ENCODE measurements at places on chromosomes 2 and 18.

DNA sequence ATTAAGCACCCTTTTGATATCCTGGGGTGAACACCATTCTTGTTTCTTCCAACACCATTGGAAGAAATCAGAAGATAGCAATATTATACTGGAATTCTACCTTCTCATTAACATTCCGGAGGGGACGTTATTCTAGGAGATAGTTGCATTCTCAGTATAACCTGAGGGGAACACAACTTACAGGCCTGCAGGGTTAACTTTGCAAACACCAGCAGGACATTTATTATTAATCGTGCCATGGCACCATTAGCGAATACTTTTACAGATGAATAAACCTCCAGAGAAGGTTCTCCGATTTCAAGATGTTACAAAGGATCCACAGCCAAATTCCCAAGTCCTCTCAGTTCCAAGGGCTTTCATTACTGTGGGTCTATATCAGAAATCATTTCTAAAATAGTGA is 109.0 kb downstream of the DHRS9 start:
- DNase-seq, result no peak

DNA sequence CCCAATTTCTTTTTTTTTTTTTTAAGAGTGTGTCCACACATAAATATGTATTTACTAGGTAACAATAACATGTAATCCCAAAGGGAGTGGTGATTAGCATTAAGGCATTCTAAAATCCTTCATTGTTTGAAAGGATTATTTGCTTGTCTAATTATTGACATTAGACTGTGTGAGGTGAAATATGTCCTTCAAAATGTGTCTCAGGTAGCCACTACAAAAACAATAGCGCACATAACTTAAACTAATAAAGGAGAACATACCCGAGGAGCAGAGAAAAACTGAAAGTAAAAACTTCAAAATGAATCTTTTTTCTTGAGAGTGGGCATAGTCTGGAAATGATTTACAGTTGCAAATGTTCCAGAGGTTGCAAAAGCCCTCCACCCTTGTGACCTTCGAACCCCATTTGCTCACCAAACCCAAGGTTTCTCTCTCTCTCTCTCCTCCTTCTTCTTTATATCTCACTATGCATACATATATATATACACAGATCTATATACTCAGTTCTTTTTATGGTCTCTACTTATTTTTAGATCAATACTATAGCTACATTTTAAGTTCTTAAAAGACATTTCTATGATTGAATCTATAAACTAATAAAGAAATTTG is 24.4 kb upstream of the FRZB start:
- DNase-seq, result no peak

DNA sequence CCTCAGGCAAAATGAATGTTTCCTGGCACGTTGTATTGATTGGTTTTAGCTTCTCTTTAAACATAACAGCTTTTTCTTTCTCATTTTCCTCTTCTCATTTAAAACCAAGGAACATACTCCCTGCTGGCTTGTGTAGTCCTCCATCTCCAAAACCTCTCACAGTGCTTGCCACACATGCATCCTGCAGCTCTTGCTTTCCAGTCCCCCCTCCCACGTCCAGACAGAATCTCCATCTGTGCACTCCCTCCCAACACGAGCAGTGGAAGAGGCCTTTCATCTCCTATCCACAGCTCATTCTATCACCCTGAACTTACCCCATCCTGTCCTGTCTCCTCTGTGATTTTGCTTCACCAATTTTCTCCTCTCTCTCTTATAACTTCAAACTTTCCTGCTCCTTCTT is 99.6 kb upstream of the THSD7B start:
- DNase-seq, result no peak

DNA sequence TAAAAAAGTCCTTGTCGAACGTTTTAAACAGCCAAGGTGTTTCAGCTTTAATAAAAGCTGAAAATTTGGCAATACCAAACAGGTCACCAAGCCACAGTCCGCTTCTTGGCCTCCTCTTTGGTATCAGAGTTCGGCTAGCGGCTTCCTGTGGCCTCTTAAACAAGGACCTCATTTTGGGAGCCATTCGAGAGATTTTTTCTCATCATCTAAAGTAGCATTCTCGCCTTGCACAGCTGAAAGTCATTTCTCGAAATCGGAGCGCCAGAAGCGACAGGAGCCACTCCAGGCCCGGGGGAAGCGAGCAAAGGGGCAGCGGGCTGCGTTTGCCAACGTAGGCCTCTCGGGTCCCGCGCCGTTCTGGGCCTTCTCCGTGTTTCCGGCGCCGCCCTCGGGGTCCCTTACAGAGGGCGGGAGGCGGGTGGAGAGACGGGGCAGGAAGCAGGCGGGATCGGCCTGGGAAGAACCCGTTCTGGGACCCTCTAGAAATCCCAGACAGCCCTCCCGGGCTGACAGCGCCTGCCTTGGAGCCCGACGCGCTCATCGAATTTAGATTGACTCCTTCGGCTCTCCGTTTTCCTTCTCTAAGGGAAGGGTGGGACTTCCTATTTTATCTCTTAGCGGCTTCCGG is 522 bp upstream of the ZNF407 start:
- peak; percentile 30 for DNase-seq

DNA sequence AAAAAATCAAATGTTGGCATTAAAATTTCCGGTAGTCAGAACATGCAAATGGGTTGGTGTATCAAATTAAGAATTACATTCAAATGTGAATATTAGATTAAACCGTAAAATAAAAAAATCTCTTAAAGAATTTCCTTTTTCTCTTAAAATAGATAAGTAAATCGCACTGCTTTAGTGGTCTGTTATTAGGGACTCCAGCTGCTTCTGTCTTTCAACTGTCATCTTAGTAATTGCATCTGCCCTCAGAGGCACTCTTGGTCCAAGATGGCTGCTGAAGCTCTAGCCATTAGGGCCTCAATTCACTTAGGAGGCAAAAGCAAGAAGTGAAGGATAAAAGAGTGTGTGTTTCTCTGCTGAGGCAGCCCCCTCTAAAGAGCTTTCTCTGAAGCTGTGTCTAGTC is 132.4 kb downstream of the MGAT5 start:
- no peak for DNase-seq

DNA sequence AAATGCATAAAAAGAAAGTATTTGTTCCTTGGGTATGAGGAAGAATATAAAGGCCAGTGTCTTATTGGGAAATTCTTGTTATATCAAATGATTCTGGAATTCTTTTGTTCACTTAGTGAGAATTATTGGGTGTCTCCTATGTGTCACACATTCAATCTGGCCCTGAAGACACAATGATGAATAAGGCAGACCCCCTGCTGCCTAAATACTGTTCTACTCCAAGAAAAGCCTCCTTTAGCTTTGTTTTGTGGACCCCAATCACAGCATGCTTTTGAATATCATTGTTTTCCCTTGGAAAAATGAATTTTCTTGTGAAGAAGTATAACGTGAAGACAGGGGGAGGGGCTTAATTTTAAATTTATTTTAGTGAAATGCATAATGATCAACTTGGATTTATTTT is 682.4 kb downstream of the LRRTM4 start:
- DNase-seq, result no peak

DNA sequence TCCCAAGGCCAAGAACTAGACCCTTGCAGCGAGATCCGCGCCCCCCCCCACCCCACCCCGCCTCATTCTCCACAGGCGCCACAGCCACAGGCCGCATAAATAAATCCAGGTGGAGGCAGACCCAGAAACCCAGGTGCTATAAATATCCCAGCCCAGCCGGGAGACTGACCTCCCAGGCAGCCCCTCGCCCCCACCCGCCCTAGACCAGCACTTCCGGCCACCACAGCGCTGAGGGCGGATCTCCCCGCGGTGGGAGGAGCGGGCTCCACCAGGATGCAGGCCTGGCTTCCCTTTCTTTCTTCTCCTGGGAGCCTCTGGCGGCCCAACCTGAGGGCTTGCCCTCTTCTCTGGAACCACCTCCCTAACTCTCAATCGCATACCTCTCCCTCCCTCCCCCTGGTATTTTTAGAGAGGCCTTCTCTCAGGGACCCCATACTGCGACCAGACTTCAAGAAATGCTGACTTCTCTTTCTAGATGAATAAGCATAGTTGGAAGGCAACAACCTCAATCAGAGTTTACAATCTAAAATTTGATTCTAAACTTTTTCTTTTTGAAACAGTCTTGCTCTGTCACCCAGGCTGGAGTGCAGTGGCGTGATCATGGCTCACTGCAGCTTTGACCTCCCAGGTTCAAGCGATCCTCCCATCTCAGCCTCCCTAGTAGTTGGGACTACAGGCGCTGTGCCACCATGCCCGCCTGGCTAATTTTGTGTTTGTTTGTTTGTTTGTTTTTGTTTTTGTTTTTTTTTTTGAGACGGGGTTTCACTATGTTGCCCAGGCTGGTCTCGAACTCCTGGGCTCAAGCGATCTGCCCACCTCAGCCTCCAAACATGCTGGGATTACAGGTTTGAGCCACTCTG is 55.0 kb downstream of the PKDCC start:
- no peak for DNase-seq

DNA sequence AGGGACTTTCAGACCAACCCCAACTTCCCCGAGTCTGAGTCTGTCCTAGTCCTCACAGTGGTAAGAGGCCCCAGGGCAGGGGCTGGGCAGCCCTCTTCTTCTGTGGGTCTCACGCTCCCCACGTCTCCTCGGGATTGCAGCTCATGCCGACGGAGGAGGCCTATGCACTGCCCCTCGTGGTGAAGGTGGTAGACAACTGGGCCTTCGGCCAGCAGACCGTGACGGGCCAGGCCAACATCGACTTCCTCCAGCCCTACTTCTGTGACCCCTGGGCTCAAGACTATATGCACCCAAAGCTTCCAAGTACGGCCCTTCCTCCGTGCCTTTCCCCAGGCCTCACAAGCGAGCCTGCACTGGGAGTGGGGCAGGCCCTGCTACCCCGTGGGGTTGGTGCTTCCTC is 44.3 kb downstream of the LMAN2L start:
- no peak for DNase-seq

GRCh38 chr2:5372141-5372540 is 320.0 kb upstream of the SOX11 start:
- no peak for DNase-seq

- no peak for DNase-seq
Measured at GRCh38 chr18:58989184-58989759, 124.6 kb downstream of the ZNF532 start.

GRCh38 chr2:219634171-219634940 is 6.9 kb downstream of the SLC4A3 start:
- DNase-seq, result no peak

GRCh38 chr2:68901199-68901514 is 30.0 kb upstream of the BMP10 start:
- DNase-seq, result no peak

DNA sequence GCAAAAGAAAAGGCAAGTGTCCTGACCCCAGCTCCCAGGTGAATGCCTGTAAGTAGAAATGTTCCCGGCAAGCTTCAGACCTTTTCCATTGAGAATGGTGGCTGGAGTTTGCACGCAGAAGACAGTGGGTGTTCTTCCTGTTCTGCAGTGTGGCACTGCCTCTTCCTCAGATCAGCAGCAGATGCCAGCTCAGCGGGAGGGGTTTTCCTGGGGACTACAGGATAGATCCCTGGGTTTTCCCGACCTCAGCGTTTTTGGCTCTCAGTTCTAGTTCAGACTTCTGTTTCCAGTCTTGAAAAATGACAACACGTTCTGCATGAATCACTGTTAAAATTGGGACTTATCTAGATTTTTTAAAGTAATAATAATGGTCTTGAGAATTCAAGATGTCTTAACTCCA is 39.2 kb downstream of the GRHL1 start:
- DNase-seq, result no peak

GRCh38 chr18:48954886-48955819 is 4.4 kb upstream of the SMAD7 start:
- DNase-seq, result no peak

- no peak for DNase-seq
Measured at GRCh38 chr2:28663359-28663758, 88.3 kb upstream of the PPP1CB start.

GRCh38 chr18:245282-245847 is 22.5 kb downstream of the THOC1 start:
- no peak for DNase-seq

DNA sequence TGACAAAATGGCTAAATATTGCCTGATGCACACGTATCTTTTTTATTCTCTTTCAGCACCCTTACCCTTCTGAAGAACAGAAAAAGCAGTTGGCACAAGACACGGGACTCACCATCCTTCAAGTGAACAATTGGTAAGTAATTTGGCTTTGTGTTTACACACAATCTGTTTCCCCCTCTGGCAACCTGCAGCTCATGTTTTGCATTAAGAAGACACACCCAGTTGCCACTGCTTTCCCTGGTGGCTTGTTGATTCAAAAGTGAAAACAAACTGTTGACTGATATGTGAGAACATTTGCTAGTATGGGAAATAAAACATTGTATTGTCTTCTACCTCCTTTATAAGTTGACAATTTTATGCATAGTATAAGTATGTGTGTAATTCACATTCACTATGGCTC is 113.0 kb downstream of the MEIS1 start:
- no peak for DNase-seq

DNA sequence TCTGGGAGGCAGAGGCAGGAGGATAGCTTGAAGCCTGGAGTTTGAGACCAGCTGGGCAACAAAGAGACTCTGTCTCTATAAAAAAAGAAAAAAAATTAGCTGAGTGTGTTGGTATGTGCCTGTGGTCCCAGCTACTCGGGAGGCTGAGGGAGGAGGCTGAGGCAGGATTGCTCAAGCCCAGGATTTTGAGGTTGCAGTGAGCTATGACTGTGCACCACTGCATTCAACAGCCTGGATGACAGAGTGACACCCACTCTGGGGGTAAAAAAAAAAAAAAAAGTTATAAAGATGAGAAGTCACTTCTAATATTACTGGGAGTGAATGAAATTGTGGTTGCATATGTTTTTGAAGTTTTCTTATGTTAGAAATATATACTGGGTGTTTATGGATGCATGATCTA is 71.6 kb downstream of the C2orf74 start:
- no peak for DNase-seq

DNA sequence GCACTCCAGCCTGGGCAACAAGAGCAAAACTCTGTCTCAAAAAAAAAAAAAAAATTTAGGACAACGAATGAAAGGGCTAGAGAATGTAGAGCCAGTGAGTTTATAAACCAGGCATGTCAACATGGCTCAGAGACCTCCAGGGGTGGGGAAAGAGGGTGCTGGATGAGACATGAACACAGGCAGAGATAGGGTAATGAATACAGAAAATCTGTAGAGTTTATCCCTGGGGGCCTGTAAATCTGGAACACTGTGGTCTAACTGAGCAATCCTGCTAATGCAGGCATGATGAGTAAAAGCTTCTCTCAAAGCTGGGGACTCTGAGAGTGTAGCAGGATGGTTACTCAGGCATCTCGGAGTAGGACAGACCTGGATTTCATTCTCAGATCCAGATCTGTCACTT is 59.2 kb upstream of the IGFBP2 start:
- no peak for DNase-seq

GRCh38 chr2:55103046-55103445 is 52.8 kb upstream of the RTN4 start:
- no peak for DNase-seq

DNA sequence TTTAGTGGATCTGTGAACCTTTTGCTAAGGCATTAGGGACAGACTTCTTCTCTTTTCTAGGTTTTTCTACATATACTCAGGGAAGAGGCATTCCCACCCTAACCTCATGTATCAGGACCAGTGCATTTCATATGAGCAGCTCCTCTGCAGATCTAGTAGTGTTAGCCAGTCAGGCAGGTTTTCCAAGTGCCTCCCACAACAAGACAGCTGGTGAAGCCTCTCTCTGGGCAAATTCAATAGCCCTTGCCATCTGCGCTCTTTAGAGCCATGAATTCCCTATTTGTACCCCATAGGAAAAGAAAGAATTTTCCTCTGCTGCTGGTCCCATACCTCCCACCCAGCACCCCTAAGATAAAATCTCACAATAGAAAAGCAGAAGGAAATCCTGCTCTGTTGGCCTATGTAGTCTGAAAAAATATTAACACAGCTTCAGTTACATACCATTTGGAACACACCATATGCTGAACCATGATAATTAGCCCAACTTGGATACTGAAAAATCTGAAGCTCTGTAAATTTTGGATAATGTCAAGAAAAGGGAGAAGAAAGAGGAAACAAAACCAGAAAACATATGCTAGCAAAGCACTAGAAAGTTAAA is 1354.6 kb upstream of the NRXN1 start:
- no peak for DNase-seq
